ENCODE measurements at places on chromosomes 4 and X.

DNA sequence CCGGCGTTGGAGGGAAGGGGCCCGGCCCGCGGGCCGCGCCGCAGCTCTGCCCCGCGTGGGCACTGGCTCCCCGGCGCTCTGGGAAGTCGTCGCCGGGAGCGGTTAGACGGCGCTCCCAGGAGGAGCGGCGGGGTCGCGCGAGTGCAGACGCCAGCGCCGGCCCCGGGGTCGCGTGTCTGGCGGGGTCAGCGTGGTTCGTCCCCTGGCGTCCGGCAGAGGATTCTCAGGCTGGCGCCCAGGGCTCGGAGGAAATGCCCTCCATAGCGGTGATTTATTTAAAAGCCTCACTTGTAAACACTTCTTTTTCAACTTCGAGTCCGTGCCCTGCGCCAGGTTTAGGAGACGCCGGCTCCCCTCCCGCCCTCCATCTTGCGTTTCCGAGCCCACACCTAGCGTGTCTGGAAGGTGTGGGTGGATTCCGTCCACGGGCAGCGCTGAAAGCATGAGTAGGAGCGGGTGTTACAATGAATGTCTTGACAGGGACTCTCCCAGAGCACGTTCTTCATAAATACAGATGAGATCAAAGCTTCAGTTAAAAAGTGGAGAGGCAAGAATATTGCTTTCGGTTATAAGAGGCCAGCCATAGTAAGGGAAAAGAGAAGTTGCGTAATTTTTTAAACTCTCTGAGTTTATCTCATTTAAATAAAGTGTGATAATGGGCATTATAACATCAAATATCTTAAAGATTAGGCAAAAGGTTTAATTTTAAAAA, 692 bp downstream of the FAM241A start:
- peak; percentile 75 for DNase-seq

DNA sequence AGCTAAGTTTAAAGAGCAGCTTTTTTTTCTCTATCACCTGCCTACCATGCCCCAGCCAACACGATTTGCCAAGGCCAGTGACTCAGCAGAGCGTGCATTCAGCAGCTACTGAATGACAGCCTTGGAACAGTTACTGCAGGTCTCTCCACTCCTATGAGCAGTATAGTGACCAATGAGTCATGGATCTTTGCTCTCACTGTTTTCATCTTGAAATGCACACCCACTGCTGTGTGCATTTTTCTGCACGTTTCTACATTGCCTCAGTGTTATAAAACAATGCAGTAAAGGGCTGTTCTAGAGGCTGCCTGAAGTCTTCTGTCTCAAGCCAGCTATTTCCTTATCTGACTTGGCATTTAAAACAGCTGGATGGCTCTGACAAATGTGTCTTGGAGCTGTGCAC, 66.0 kb upstream of the C4orf54 start:
- peak; percentile 14 for DNase-seq

DNA sequence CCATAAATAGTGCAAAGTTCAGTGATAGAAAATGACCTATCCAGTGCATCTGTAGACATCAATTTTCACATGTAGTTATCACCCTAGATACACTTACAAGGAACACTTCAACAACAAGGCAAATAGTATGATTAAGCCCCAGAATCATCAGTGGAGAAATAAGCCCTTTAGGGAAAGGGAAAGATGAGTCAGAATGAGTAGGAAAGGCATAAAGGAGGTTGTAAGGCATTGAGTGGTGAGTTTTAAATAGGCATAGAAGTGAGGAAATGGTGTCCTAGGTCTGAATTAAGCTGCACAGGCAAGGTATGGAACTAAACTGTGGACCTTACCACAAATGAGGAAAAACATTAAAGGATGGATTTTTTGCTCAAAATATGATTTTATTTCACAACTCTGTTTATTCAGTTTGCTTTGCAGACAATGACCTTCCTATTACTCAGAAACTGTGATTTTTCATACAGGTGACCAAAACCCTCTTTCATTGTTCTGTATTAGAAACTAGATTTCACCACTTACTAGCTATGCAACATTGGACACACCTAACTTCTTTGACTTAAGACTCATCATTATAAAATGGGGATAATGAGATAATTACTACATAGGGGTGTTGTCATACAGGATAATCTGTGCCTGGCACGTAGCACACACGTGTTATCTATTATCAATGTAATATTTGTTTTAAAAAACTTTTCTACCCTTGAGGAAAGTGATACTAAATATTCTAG, 57.0 kb upstream of the MAP9 start:
- peak; percentile 19 for DNase-seq

DNA sequence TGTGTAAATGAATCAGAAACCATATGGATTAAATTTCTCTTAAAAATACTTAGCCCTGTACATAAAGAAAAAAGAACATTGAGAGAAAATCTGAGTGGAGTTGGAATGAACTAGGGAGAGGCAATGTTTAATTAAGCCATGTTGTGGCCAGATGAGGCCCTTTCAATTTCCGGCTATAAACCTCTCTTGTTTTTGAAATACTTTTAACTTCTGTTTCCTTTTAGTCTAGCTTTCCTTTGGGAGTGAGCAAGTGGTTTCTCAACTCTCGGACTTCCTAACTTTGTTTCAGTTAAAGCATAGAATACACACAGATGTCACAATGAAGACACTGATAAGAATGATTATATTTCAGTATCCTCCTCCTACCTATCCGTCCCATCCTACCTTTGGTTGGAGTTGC, 197.2 kb downstream of the ARHGAP24 start:
- DNase-seq = peak; percentile 29

DNA sequence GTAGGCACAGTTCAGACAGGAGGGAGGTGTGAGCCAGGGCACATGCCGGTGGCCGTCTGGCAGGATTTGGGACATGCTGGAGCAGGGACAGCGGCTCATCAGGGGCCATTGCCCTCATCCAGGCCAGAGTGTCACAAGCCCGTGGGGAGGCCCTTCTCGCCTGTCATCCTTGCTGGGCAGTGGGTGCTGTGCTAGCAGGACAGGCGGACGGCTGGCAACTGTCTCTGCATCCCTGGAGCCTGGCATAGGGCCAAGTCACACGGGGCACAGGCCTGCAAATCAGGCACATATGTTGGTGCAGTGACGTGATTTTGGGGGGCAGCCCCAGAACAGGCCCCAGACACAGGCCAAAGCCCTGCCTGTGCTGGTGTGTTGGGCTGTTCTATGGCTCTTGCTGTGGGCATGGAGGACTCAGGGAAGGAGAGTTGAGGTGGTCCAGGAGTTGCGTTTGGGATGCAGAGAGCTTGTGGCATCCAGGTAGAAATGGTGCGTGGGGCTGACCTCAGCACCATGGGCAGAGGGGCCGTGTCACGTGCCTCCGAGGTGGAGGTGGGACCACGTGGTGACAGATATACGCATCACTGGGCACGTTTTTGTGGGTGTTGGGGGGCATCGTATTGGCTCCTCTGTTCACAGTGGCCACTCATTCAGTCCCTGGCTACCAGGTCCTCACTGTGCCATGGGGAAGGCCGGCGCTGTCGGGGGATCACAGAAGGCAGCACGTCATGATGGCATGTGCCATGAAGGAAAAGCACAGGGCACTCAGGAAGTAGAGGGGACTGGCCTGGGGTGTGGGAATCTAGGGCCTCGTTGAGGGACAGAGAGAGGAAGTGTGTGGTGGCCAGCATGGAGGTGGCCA, 14.6 kb upstream of the MSANTD1 start:
- DNase-seq = no peak

DNA sequence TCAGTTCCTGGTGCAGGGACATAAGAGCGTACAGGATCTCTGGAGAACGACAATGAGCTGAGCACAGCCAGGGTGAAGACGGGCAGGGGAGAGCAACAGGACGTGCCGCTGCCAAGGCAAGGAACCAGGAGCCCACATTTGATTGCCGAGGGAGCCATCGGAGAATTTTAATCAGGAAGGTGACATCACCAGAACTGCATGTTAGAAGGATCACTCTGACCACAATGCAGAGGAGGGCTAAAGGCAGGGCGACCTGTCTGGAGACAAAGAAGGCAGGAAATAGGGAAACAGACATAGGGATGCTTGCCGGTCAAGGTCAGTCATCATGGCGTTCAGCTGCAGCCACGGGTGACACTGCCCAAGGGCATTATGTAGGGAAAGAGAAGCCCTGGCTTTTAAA, 81.4 kb downstream of the RBM47 start:
- DNase-seq = no peak

DNA sequence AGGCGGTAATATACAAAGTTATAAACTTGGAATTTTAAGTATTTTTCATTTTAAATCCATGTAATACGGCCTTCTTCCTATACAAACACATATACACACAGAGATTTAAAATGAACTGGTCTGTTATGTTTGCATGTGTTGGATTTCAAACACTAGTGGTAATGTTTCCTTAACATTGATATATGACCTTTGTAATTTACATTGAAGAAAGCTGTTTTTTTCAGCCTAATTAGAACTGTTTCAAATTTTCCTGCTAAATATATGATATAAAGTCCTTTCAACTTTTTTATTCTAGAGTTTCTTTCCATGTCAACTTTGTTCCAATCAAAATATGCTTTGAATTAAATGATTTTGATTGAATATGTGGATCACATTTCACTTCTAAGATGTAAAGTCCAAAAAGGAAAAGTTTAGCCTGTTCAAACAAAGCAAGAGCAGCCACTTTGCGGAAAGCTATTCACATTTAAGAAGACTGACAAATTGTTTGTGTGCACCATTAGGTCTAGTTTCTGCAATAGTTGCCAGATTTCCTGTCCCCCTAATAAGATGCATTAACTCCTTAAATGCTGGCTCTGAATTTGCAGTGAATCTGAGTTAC, 226.0 kb upstream of the MAB21L2 start:
- DNase-seq = no peak

- DNase-seq = peak; percentile 92
Measured at GRCh38 chr4:156829201-156829873, 142.3 kb downstream of the PDGFC start.

DNA sequence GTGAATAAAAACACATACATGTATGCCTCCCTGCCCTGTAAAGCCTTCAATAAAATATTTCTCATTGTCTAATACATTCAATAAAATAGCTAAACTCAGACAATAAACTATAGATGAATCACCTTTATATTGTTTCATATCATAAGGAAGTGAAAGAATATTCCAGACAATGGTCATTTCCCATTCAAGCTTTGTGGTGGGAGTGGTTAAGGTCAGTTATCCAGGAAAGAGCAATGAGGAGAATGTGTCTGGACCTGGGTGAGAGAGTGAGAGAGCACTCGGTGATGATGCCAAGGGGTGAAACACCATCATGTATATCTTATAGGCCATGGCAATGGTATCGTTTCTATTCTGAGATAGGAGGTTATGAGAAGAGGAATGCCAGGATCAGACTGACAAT, 197.8 kb downstream of the PDHA2 start:
- DNase-seq = no peak

DNA sequence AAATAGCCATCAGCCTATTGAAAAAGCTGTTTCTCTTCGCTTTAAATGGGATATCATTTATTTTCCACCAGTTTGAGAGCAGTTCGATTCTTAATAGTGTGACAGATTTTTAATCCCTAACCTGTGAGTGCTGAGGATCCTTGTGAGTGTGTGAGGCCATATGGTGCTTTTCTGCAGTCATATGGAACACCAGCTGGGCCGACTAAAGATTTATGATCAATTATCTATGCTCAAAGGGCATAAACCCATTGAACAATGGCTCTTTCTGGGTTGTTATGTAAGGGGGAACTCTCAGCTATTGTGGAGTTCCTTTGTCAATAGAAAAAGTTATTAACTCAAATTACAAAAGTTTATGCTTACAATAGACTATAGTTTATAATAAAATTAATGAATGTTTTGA, 1003.6 kb downstream of the FAT4 start:
- no peak for DNase-seq

- no peak for DNase-seq
Measured at GRCh38 chr4:85682391-85682790, 207.4 kb downstream of the ARHGAP24 start.

GRCh38 chr4:771464-771863, 54.5 kb downstream of the CPLX1 start:
- no peak for DNase-seq
